Activated naive CD4-positive, alpha-beta T cell treated with anti-CD3 and anti-CD28 coated beads, Interleukin-2, amount 10 ng/mL, durations not matched to agents 7 days and 5 days (primary cell): ENCODE measurements at places on chromosomes 6 and 20.

GRCh38 chr6:125299257-125299656, 2.5 kb downstream of the HDDC2 start:
- DNase-seq = no peak

GRCh38 chr6:5398530-5398929, 137.2 kb downstream of the FARS2 start:
- no peak for DNase-seq

GRCh38 chr6:21870076-21870730, 276.7 kb downstream of the SOX4 start:
- no peak for DNase-seq

DNA sequence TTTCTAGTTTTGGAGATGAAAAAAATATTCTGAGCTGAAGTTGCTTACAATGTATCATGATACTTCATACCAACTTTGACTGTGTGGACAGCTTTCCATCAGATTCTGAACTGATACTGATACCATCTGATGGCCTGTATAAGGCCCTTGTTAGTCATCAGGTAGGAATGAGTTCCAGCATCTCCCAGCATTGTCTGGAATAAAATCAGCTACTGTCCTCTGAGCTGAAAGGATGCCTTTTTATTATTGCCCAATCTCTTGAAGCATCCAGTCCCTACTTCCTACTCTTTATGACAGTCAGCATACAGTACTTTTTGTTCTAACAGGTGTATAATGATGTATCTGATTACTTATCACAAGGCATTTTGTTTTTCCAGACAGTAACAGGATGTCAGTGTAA, 70.6 kb upstream of the EYA4 start:
- no peak for DNase-seq

- no peak for DNase-seq
These were observed 75.4 kb downstream of the PERP start for GRCh38 chr6:138031850-138032249.

GRCh38 chr20:38238829-38239228, 21.7 kb downstream of the KIAA1755 start:
- DNase-seq = no peak

- no peak for DNase-seq
These were observed 2.5 kb downstream of the ADRM1 start for GRCh38 chr20:62305149-62305764.

DNA sequence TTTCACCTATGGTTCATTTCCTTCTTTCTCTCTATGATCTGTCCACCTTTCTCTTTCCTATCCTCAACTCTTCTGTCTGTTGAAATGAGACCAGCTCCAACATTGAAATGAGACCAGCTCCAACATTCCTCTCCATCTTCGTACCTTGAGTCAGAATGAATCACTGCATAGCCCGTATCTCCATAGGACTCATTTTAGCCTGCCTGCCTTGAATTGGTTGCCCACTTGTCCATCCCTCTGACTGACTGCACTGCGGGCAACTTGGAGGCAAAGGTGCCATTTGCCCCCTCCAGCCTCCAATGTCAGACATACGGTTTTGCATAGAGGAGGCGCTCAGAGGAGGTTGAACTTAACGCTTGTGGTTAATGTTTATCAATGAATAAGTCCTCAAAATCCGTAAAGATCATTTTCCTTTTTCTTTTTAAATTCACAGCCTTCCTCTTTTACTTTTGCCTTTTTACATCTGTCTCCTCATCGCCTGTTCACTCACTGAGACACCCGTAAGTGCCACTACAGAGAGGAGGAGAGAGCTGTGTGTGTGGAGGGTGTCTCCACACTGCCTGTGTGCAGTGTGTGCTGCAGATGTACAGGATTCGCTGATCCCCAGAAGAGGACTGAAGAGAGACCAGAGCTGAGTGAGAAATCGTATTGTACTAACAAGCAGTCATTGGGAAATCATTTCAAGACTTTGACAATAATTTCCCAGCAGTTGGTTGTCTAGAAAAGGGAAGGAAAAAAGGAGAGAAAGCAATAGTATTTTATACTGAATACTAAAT, 579.6 kb upstream of the MAP3K7 start:
- DNase-seq = no peak
